ENCODE measurements at places on chromosomes 4 and X.

DNA sequence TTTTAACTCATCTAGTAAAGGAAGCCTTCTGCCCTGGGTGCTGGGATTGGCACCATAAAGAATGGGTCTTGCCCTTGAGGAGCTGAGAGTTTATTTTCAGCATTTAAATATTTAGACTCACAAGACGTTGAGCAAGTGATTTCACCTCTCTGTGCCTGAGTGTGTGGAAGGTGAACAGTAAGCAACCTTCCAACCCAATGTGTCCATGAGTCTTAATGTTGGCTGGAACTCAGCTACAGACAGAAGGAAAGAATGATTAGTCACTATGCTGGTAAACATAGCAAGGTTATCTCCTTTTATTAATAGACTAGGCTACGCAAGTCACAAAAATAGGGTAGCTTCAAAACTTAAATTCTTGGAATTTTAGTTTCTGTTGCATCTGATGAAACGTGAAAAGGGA is 277.4 kb upstream of the GATB start:
- DNase-seq = no peak

DNA sequence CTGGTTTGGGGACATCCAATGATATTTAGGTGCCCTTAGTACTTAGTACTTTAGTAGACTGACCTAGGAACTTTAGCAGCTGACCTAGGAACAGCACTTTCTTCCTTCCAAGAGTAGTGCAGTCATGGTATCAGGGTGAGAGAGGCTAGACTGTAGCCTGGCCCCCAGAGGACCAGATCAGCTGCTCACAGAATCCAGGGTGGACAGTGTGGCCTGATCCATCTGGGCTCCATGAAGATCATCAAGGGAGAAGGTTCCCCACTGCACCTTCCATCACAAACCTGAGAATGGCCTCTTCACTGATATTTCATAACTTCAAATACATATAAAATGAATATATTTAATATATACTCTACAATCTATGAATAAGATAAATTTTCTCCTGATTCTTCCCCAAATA is 59.0 kb upstream of the TLR3 start:
- no peak for DNase-seq

DNA sequence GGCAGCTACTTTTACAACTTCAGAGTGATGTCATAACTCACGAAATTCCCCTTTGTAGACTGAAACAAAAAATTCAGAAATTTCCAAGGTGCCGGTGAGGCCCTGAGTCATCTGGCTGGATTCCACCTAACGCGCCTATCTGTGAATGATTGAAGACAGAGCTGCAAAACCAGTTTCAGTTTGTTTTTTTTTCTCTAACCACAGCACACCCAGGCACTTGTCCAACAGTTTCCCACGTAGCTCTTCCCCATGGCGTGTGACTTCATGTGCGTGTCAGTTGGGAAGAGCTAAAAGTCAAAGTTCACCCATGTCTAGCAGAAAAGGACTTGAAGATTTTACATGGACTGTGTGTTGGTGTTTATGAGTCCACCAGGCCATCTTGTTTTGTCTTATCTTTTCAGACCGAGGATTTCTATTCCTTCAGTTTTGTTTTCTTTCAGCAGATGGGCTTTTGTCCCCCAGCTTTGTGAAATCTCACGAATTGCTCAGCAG is 16.4 kb downstream of the TCEANC start:
- no peak for DNase-seq

DNA sequence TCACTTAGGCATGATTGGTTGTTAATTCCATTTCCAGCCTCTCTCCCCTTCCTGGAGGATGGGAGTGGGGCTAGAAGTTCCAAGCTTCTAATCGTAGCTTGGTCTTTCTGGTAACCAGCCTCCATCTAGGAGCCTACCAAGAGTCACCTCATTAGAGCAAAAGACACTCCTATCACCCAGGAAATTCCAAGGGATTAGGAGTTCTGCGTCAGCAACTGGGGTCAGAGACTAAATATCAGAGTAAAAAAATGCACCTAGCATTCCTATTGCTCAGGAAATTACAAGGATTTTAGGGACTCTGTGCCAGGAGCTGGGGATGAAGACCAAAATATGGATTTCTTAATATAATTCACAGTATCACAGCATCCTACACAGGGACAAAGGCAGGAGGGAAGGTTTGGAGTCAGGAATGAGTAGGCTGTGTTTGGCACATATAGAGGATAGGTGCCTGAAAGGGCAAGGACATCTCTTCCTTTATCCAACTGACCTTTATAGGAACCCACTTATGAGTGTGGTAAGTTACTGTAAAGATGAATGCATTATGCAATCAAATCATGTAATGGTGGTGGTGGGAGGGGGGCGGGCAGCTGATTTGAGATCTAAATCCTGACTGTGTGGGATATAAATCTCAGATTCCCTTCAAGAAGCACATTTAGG is 30.5 kb upstream of the LIMCH1 start:
- no peak for DNase-seq

GRCh38 chr4:90183254-90183653 is 56.1 kb downstream of the CCSER1 start:
- no peak for DNase-seq

DNA sequence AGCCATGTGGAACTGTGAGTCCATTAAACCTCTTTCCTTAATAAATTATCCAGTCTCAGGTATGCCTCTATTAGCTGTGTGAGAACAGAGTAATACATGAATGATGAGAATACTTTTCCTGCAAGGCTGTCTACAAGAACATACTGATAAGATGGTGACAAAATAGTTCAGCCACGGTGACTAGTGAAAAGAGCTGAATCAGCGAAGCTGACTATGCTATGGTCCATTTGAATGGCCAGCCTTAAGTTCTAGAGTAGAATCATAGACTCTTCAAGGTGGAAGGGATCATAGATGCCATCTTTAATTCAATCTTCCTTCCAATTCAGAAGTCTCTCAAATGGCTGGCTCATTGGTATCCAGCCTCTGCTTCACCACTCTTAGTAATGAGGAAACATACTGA is 163.3 kb downstream of the SPANXN1 start:
- no peak for DNase-seq

DNA sequence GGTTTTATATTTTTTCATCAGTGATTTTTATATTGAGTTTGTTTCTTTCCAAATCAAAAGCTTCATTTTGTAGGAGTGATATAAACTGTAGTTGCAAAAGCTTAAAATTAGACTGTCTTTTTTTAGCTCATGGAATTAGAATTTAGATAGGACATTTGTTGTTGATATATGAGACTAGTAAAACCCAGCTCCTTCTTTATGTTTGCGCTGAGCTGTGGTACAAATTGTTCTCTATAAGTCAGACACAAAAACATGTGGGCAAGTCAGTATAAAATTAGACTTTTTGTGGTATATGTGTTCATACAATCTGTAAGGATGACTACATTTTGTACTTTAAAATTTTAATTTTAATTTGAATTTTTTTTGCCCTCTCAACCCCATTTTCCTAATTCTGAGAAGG is 18.3 kb downstream of the FHIP1A start:
- no peak for DNase-seq

GRCh38 chr4:145887241-145887991 is 51.2 kb downstream of the ZNF827 start:
- DNase-seq = peak; percentile 54

GRCh38 chr4:15757054-15757453 is 21.1 kb upstream of the CD38 start:
- no peak for DNase-seq

GRCh38 chrX:47814851-47815250 is 21.9 kb upstream of the ZNF81 start:
- DNase-seq = no peak

DNA sequence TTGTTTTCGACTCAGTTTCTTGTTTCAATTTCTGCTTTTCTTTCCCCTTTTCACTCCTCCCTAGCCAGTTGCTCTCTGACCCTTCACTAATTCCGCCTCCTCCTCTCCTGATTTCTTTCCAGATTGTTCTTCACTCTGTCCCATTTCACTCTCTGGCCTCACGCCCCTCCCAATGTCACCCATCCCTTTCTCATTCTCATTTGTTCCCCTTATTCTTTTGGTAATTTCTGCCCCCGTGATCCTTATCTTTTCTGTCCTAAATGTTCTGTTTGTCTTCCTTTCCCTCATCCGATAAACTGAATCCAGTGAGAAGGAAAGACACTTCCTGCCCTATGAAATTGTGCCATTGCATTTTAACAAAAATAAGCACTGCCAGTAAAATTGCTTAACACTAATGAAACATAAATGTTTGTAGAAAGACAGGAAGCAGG is 94.5 kb upstream of the RASGEF1B start:
- DNase-seq = no peak

DNA sequence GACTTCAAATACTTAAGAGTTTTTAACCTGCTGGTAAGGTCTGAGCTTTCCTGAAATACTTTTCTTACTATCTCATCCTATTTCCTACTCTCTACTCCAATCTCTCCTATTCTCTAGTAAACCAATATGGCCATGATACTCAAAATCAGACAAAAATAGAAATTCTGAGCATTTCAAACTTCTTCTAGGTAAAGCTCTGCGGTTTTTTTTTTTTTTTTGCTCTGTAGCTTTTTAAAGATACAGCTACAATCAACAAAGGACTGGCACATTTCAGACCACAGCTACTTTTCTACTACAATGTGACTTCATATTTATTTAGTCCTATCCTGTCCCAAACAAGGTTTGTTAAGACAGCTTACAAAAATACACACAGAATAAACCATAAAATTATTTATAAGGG is 31.1 kb downstream of the MAML3 start:
- no peak for DNase-seq

GRCh38 chr4:141158219-141158618 is 24.9 kb upstream of the RNF150 start:
- peak; percentile 37 for DNase-seq

- DNase-seq = no peak
Observed at GRCh38 chr4:72451349-72451748, 117.7 kb downstream of the ADAMTS3 start.

DNA sequence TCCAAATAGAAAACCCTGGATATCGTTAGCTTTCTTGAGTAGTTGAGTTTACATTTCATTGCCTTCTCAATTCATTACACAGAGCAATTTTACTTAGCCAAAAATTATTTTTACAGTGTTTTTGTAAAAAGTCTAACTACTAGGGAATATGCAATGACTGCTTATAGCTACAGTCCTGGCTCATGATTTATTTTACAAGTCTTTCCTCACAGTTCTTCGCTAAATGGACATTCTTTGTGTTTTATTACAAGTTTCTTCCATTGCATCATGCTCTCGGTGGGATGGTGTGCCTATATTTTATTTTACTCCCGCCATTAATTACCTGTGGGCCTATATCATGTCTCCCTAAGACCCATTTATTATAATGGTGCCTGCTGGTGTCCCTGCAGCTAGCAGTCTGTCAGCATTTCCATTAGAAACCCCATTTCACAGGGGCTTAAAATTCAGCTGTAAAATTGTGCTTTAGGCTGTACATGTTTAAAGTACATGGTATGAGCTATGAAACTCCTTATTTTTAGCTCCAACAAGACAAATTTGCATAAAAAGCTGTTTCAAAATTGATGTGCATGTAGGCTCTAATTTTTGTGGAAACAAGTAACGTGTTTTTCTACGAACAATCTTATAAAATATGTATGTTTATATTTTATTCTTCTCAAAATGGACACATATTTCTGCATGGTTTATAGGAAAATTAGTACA is 227.4 kb downstream of the SLC7A11 start:
- DNase-seq = no peak

DNA sequence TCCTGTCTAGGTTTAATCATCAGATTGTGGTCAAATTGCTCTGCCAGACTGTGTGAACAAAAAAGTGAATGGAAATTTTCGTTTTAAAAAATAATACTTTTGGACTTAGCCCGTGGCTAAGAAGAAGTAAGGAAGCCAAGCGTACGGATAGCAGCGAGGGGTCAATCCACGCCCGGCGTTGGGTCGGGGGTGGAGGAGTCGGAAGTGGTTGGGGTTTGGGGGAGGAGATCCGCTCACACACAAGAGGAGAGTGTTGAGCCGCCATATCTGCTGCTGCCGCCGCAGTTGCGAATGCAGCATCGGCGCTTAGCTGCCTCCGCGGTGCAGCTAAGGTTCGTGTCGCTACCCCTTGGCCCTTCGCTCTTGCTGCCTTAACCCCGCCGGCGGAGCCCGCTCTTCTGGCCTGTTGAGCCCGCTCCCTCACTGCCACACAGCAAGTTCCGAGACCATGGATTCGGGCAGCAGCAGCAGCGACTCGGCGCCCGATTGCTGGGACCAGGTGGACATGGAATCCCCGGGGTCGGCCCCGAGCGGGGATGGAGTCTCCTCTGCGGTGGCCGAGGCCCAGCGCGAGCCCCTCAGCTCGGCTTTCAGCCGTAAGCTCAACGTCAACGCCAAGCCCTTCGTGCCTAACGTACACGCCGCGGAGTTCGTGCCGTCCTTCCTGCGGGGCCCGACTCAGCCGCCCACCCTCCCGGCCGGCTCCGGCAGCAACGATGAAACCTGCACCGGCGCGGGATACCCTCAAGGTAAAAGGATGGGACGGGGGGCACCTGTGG is at the start of gene GSPT2:
GSPT2 (plus strand) TSS at position 264 of the 779 bp plus-strand sequence; CDS start at position 449, 185 bp downstream.
- DNase-seq = peak; percentile 59

DNA sequence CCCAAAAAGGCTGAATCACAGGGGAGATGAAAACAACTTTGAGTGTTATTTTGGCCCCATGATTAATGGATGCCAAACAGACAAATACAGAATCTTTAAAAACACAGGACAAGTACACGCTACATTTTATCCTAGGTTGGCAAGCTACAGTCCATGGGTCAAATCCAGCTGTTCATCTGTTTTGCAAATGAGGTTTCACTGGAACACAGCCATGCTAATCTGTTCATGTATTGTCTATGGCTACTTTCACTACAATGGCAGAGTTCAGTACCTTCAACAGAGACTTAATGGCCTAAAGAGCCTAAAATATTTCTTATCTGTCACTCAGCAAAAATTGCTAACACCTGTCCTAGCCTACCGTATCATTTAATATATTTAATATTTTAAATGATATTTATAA is 1548.5 kb upstream of the IGFBP7 start:
- DNase-seq = peak; percentile 13

GRCh38 chr4:23333946-23334878 is 555.6 kb downstream of the PPARGC1A start:
- no peak for DNase-seq

DNA sequence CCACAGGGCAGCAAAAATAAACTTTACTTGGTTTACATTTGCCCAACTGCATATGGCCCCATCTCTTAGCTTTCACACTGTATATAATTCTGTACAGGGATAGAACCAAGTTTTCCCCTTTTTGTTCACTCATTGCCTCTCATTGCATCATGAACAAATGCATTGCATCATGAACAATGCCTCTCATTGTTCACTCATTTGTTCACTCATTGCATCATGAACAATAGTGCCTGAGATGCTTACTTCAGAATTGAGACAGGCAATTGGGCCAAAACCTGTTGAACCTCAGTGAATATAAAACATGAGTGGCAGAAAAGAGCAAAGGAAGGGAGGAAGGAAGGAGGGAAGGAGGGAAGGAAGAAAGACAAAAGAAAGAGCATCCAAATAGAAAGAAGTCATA is 98.2 kb downstream of the SOWAHB start:
- DNase-seq = no peak

DNA sequence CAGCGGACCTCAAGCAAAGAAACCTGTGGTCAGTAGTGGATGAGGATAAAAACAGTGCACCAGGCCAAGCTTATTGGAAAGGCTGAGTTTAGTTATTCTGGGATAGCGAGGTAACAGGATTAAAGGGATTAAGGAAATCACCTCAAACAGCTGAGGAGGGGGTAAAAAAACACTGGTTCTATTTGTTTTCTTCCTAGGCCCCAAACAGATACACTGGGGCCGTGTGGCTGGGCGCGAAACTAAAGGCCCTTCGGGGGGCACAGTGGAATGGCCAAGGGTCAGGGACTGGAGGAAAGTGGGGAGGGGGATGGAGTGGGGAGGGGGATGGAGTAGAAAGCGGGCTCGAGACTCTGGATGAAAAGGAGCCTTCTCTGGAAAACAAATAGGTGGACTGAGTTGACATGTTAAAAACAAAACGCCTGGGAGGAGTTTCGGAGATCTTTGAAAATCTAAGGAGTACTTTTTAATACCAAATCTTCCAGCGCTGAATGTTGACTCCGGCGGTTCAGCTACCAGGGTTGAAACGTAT is 2.9 kb downstream of the SOX3 start:
- DNase-seq = no peak

Data from midbrain (tissue), 1 donor.